ENCODE measurements at places on chromosomes 6 and 20.

GRCh38 chr6:39493174-39493573, 170.7 kb upstream of the KCNK16 start:
- DNase-seq, result no peak

DNA sequence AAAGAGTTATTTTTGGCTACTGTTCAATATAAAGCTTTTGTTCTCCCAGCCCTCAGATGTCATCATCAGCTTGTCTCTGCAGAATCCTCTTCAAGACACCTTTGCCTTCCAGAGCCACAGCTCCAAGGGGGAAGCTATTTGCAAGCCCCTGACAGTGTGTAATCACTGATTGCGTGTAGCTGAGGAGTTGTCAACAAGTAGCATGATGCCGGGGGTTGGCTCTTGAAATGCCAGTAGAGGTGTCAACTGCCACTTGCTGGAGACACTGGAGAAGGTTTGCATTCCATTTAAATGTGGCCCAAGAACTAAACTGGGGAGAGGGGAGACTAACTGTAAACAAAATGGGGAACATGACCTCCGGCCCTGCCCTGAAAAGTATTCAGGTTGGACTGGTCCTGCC, 44.3 kb upstream of the PDYN start:
- DNase-seq, result no peak

- DNase-seq, result no peak
These were observed 46.8 kb downstream of the LY86 start for GRCh38 chr6:6635291-6635690.

DNA sequence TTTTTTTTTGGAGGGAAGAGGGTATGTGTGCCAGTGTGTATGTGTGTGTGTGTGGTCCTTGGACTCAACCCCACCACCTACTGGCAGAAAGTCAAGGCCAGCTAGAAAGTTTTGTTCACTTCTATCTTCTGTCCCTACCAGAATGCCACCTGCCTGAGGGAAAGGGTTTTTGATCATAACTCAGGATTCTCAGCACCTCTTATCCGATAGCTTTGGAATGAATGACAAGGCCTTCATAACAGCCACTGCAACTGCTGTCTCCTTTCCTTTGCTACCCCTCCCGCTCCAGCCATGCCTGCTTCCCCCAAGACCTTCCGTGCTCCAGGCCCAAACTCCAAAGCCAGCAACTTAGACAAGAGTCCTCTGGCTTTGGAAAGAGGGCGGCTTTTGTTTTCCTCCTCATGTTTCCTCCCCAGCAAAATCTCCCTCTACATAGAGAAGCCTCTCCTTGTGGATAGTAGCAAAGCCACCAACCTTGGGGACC, 18.7 kb downstream of the BTN3A1 start:
- DNase-seq, result no peak

- no peak for DNase-seq
These were observed 138.8 kb downstream of the TFAP2A start for GRCh38 chr6:10276106-10276505.

DNA sequence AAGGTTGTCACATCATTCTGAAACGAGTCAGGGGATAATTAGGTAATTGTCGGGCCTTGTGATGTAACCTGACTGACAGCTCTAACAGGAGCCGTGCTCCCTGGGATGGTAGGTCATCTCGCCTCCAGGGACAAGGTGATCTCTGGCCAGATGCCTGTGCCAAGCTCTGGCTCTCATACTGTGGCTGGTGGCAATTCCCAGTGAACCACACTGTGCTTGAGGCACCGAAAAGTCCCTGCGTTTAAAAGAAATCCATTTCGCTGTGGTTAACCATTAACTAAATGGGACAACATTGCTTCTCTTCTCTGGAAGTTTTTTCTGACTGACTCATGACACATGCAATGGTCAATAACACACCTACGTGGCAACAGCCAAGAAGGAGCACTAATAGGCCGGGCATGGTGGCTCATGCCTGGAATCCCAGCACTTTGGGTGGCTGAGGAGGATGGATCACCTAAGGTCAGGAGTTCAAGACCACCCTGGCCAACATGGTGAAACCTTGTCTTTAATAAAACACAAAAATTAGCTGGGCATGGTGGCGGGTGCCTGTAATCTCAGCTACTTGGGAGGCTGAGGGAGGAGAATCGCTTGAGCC, 669.2 kb downstream of the PRKN start:
- no peak for DNase-seq

GRCh38 chr20:42706759-42707158, 482.9 kb downstream of the PTPRT start:
- DNase-seq, result no peak

- no peak for DNase-seq
These were observed 168.4 kb upstream of the BMP5 start for GRCh38 chr6:56043761-56044160.

DNA sequence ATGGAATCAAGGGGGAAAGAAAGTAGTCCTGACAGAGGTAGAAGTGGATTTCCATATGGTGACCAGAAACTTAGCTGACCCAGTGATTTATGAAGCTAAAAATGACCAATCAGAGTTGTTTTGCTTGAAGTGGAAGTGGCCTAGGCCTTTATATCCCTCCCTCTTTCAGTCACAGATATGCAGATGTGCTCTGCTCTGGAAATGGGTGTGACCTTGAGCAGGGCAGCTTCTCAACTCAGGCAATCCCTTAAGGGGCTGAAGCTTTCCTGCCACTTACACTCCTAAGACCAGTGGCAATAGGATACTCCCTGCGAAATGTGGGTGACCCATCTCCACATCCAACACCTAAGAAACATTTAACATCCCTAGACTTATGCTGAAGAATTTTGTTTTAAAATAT, 256.6 kb downstream of the EYS start:
- DNase-seq, result no peak

DNA sequence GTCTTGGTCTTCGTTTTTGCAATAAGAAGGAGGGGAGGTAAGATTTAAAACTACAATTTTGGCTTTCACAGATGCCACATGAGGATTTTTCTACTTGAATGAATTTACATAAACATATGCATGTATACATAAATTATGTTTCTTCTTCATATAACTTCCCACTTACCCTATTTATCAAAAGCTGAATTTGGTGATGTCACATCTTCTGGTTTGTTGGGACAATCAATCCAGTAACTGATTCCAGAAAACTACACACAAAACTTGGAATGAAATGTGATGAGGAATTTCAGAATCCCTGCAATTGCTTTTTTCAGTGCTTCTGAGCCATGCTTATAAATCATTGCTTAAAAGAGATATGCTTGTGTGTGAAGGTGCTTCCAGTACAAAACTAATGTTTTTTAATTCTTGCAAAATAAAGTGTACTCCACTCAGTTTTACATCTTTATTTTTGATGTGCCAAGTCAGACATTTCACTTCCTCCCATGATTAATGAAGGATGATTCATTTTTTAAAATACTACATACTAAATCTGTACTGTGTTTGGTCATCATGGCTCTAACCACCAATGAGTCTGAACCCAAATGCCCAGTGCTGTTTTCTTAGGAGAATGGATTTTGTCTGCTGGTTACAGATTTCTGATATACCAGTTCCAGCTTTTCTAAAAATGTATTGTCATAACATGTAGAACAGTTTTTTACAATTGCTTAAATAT, 32.1 kb upstream of the RIN2 start:
- no peak for DNase-seq

- no peak for DNase-seq
These were observed 39.0 kb downstream of the NCOA3 start for GRCh38 chr20:47540443-47541354.

GRCh38 chr6:22829070-22829469, 259.7 kb downstream of the HDGFL1 start:
- no peak for DNase-seq

DNA sequence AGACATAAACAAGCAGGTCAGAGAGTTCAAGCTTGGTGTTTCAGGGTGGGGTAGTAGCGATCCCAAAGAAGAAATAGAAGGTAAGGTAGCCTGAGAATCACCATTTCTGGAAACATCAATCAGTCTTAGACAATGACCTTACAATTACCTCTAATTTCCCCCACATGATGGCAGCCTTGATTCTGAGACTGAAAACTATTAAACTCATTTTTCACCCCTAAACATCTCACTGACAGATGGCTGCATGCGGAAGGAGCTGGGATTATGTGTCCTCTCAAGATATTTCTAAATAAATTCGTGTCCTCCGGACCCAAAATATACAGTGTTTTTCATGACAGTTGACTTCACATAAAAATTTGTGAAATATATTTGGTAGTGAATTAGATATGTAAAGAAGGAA, 61.0 kb downstream of the KIF6 start:
- DNase-seq, result no peak

GRCh38 chr6:26264547-26264946, 100.5 kb upstream of the BTN3A2 start:
- DNase-seq, result no peak

- no peak for DNase-seq
These were observed 73.2 kb upstream of the BHLHE23 start for GRCh38 chr20:63079971-63080370.

DNA sequence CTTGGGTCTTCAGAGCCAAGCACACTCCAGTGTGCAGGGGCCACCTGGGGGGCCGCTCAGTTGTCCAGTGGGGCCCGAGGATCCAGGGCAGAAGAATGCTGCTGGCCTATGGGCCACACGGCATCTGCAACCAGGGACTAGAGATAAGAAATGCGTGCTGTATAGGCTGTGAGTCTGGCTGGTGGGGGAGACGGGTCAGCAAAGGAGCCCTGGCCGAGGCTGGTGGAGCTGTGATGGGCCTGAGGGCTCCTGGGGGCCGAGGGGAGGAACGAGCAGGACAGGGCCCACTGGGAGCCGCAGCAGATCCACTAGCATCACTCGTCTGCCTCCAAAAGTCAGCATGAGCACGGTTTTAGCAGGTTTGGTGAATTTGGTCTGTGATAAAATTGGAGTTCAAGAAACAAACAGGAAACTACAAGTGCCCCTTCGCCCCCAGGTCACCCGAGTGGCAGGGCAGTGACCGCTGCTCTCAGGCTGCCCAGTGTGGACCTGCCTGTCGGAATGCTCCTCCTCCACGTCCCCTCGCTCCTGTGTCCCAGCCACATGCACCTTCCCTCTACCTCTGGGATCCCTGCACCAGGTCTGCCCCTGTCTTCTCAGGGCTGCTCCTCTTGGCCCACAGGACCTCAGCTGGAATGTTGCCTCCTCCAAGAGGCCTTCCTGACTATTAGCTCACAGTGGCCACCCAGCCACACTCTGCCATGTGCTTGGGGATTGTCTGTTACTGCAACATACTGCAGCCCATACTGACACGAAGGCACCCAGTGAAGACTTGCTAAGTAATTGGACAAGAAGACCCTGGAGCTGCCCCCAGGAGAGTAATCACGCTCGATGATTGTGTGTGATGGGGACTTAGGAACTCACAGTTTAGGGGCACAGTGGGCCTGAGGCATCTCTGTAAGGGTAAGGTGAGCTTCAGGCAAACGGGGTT, 10.9 kb downstream of the ACSS1 start:
- no peak for DNase-seq

GRCh38 chr6:42783177-42783875, 1.5 kb downstream of the BICRAL start:
- no peak for DNase-seq

GRCh38 chr6:7159790-7160525, 52.2 kb downstream of the RREB1 start:
- DNase-seq, result no peak

DNA sequence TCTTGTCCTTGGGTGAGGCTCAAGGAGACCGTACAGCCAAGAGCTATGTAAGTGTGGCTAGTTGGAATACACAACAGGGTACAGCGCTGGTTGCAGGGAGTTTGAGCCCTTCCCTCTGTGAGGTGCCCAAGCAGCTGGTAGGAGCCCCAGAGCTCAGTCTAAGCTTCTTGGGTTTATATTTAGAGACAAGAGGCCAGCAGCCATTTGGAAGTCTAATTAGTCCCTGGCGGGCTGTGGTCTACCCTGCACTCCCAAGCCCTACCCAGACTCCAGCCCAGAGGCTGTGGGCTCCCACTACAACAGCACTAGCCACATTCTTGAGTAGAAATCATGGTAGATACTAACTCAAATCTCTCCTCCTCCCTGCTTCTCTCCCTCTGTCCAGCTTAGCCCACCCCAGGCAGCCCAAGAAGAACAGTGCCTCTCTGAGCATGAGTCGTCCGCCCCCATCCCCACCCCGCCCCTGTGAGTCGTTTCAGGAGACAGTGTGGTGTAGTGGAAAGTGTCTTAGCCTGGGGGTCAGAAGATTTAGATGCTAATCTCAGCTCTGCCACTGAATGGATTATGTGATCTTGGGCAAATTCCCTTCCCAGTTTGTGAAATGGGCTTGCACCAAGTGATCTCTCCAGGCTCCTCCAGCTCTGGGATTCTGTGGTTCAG, 37.8 kb downstream of the EIF2S2 start:
- DNase-seq, result no peak

GRCh38 chr20:2353231-2353630, 27.5 kb upstream of the TGM6 start:
- no peak for DNase-seq

DNA sequence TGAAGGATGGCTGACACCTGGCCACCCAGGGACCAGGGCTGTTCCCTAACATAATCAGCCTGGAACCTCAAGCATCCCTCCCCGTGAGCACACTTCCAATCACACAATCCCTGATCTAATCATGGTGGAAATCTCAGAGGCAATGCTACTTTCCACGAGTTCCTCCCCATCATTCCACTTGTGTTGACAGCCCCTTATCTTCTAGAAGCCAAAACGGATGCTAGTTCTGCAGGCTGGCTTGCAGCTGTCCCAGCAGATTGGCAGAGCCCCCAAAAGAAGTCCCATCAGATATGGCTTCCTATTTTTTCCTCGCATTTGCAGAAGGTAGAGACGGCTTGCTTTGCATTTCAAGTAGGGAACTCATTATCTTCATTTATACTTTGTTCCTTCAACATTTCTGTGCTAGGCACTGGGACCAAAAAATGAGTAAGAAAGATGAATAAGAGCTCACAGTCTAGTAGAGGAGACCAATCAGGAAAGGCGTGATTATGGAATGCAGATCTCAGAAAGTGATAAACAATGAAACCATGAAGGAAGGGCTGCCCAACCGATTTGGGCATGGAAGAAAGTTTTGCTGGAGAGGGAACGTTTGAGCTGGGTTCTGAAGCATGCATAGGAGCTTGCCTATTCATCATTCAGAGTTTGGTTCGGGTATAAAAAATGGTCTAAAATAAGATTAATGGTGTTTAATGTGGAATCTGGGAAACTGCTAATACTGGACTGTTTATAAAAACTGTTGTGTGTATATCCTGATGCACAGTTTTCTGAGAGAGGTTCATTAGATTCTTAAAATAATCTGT, 44.6 kb upstream of the TBC1D7 start:
- DNase-seq, result no peak

GRCh38 chr20:57514273-57514751, 10.6 kb downstream of the CTCFL start:
- no peak for DNase-seq

DNA sequence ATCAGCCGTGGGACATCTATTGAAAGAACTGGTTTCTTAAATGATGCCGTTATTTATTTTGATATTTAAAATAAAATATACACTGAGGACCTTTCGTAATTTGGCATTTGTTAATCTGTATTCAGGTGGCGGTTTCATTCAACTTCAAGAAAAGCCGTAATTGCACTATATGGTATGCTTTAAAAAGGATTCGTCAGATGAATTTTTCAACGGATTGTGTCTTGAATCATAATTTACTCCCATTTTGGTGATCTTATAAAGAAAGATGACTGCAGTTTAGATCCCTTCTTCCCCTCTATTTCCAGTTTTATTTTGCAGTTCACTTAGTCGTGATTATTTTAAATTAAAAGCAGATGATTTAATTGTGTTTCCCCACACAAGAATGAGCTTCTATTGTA, 761 bp downstream of the KLHL32 start:
- no peak for DNase-seq
